Glutamatergic neuron (in vitro differentiated cells): ENCODE measurements at places on chromosomes 3 and 15.

DNA sequence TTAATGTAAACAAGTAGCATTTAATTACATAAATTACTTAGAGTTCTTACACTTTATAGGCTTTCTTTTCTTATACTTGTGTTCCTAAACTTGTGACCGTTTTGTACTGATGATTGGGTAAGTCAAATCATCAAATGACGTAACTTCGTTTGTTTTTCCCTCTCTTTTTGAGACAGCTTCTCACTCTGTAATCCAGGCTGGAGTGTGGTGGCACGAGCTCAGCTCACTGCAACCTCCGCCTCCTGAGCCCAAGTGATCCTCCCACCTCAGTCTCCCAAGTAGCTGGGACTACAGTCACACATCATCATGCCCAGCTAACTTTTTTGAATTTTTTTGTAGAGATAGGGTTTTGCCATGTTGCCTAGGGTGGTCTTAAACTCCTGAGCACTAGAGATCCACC is 226.0 kb downstream of the TCF12 start:
- no peak for DNase-seq

DNA sequence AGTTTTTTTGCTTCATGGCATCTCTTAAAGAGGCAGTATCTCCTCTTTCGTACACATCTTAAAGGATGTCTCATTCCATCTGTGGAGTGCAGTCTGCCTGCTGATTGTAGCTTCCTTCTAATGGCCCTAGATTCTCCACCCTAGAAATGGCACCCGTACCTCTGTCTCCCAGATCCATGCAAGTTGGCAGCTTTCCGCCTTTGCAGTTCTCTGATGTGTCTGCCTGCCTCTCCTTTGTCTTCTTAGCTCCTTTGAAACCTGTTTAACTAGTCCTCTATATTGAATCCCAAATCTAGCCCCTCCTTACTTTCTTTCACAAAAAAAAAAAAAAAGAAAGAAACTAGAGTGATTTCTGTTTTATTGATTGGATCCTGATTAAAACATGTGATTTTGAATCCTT is 1025.0 kb downstream of the ZPLD1 start:
- DNase-seq = no peak

DNA sequence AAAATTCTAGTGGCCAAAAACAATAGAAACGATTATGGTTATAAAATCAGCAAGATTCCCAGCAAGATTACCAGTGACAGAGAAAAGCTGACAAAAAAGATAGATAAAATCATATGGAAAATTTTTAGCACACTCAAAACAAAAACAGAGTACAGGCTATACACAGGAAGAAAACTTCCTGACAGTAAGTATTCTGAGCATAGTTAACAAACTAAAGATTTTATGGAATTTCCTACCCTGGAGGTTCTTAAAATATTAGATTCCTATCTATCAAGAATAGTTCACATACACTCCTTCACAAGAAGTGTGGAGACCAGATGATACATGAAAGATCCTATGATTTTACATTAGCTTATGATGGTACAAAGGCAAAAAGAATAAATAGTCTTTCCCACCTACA is 50.8 kb downstream of the ZNF148 start:
- DNase-seq = no peak

DNA sequence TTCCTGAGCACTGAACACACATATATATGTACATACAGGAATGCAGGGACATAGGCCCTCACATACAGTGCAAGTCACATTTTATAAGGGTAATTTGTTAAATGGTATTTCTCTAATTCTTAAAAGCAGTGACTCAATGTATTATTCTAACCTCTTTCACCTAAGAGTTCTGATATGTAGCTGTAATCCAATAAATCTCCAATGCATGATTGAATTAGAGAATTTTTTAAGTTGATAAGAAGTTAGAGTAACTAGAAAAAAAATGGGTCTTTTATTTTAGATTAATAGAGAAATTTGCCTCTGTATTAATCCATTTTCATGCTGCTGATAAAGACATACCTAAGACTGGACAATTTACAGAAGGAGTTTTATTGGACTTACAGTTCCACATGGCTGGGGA is 98.2 kb downstream of the RBMS3 start:
- no peak for DNase-seq

DNA sequence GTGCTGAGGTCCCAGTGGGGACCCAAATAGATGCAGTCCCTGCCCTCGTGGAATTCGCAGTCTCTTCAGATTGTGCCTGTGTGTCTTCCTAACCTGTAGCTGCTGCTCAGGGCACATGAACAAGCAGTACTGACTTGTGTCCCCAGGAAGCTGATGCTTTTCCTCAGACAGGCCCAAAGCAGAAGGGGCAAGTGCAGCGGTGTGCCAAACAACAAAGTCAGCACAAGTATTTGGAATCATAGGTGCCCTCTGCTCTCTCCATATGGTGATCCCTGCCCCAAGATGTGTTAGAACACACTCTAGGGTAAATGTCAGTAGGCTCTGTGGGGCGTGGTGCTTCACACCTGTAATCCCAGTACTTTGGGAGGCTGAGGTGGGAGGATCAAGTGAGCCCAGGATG is 21.9 kb downstream of the BHLHE40 start:
- DNase-seq = no peak

- no peak for DNase-seq
Measured at GRCh38 chr3:107206141-107206540, 171.1 kb upstream of the CCDC54 start.

GRCh38 chr15:71409541-71409940 is 294.3 kb downstream of the THSD4 start:
- DNase-seq = no peak

DNA sequence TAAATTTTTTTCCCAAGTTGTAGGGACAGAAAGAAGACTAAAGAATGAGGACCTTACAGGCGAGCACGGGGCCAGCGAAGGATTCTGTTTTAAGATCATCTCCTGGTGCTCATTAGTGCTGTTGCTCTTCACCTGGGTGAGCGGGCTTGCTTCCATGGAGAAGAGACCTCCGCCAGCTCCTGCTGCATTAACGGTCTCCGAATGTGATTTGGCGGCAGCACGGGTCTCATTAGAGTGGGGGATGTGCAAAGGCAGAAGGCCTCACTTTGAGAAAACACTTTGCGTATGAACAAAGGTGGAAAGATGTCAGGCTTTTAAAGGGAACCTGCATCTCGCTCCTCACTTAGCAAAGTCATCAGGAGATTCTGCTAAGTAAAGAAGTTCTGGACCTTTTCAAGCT is 753.4 kb upstream of the CFAP20DC start:
- no peak for DNase-seq

- no peak for DNase-seq
Measured at GRCh38 chr3:177514611-177515499, 317.6 kb upstream of the TBL1XR1 start.

GRCh38 chr3:143472731-143473523 is 353.4 kb downstream of the CHST2 start:
- no peak for DNase-seq

DNA sequence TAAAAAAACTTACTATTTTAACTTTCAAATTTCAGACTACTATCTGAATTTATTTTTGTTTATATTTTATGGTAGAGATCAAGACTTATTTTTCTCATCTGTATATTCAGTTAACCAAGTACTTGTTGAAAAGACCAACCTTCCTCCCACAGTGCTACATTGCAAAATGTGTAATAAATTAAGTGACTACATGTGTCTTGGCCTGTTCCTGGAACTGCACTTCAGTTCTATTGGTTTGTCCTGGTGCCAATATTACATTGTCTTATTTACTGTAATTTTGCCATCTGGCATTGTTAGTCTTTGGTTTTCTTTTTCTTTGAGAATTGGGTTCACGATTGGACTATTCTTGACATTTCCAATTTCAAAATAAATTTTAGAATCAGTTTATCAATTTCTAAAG is 138.4 kb upstream of the KCNMB2 start:
- DNase-seq = no peak

DNA sequence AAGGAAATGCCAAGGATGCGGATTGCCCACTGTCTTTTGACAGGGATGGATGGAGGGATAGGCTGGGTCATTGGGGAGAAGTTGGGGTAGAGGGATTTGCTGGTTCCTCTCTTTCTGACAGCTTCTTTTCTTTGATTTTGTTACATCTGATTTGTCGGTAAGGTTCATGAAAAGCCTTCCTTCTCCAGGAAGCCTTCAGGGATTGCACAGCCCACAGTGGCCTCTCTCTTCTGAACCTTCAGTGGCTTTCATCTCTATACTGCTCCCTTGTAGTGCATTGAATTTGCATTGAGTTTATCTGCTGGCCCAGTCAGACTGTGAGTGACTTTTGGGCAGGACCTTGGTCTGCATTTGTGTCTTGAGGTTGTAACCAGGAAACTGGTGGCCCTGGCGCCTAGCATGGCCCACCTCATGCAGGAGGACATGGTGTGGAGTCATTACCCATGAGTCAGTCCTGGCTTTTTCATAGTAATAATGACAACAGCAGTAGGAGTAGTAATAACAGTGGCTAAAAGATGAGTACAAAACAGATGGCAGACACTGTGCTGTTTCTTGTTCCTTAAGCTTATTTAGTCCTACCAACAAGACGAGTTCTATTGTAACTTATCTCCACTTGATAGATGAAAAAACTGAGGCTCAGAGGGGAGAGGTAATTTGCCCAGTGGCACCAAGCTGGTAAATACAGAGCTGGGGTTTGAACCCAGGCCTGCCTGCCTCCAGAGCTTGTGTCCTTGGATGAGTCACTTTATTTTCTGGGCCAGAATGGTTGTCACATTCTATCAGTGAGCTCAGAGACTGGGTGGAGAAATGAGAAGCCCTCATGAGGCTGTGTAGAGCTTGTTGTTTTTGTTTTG is 28.4 kb downstream of the SMAD6 start:
- DNase-seq = no peak

DNA sequence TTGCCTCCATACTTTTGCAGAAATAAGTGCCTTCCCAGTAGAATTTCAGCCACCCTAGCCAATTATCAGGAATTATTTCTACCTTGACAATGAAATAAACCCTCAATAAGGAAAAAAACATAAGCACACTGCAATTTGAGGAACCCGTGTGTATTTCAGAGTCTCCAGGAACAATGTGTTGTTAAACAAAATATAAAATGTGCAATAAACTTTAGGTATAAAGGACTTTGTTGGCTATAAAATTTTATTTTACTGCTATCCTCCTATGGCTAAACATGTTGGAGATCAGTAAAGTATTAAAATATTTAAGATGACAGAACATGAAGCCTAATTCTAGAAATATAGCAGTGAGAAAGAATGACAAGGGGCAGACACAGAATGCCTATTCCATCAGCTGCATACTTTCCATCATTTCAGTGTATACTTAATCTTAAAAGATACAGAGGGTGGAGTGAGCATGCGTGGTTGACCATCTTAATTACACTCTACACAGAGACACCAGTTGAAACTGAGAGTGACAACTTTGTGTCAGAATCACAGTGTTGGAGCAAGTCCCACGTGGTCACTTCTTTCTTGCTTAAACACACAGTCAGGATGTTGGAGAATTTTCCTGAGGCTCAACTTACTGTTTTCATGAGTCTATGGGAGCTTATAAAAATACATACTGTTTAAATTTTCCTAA is 79.0 kb upstream of the SUCLG2 start:
- no peak for DNase-seq

GRCh38 chr3:154758109-154758868 is 321.8 kb upstream of the MME start:
- DNase-seq = no peak

DNA sequence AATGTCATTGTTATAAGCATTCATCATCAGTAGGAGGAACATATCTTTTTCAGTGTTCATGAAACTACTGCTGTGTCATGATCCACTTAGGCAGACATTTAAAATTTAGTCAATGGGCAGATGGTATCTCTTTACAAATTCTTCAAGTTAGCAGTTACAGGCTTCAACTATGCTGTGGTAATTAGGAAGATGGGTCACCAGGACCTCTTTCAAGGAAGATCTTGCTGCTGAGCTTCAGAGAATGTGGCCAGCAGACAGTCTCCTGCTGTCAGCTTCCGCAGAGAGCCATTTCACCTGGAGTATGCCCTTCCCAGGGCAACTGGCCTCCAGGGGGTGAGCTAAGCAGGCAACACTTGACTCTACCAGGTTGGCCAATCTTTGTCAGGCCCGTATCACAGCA is 19.4 kb downstream of the IFT57 start:
- DNase-seq = peak; percentile 16

- no peak for DNase-seq
Measured at GRCh38 chr3:134347551-134347950, 26.7 kb downstream of the AMOTL2 start.

DNA sequence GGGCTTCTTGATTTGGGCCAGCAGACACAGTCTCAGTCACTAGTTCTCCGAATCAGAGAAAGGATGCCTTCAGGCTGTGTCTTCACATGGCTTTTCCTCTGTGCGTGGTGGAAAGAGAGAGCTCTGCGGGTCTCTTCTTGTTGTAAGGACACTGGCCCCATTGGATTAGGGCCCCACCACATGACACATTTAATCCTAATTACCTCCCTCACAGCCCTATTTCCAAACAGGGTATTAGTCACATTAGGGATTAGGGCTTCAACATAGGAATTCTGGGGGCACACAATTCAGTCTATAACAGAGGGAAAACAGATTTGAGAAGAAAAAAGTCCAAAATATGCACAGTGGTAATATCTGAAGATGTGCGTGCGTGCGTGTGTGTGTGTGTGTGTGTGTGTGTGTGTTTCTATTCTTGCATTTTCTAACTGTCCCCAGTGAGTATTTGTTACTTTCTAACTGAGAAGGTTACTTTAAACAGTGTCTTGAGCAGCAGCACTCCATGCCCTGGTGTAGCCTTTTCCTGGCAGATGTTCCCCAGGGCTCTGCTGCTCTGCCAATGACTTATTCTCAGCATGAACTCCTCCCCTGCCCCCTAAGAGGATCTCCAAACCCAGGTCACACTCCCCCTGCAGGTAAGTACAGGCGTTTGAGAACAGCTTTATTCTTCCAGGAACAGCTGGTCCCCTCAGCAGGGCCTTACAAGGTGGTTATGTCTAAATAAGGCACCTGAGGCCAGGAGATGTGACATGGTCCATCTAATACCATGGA is 72.9 kb downstream of the RPL39L start:
- no peak for DNase-seq

GRCh38 chr15:67183443-67184169 is 70.9 kb downstream of the AAGAB start:
- DNase-seq = no peak

- DNase-seq = no peak
Measured at GRCh38 chr15:87589134-87589533, 667.4 kb downstream of the NTRK3 start.
